ENCODE measurements at places on chromosomes 4 and X.

- peak; percentile 25 for DNase-seq
Measured at GRCh38 chrX:87517571-87518141, at the start of gene KLHL4. KLHL4 (plus strand) TSS chrX:87517802; CDS start chrX:87517894, 92 bp downstream.

GRCh38 chrX:122238801-122239200 is 945.3 kb upstream of the GRIA3 start:
- DNase-seq, result no peak

DNA sequence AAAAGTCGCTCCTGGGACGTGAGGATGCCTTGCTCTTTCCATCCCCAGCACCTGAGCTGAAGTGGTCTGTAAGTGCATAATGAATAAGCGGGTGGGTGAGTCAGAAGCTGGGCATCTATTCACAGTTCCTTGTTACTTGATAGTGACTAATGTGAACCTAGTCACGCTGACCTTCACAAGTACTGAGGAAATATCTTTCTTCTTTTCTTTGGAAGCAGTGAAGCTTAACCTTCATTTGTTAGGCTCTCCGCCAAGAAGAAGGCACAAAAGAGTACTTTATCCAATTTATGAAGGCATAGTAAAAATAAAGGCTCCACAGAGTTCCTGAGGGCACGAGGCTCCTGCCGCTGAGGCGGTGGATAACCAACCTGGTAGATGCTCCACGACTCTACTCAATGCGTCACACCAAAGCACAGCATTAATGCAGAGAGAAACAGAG is 475.7 kb upstream of the SLIT2 start:
- no peak for DNase-seq

GRCh38 chr4:54032558-54033135 is 31.8 kb downstream of the CHIC2 start:
- DNase-seq, result no peak

- DNase-seq, result no peak
Measured at GRCh38 chrX:39674490-39675161, 423.1 kb downstream of the BCOR start.

DNA sequence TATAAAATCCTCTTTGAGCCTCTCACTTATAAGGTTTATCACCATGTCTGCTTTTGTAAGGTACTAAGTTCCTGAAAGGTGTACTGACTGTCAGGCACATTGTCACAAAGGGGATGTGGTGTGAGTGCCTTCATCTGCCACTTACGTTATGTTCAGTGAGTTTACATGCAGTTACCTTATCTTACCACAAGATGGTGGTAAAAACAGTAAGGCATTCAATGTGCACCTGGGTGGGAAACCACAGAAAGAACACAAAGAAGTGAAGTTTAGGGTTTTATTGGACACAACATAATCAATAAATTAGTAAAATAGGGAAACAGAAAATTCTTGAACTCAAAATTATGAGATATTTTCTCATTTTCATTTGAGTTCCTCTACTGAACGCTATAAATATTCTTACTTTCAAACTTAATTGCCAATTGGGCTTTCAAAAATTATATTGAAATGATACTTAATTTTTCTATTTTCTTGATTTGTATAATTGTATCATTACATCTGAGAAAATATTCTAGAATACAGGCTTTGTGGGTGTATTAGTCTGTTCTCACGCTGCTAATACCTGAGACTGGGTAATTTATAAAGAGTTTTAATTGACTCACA is 650.8 kb downstream of the PCDH7 start:
- DNase-seq, result peak; percentile 12

- DNase-seq, result no peak
Measured at GRCh38 chrX:14801136-14801535, 71.7 kb downstream of the FANCB start.

GRCh38 chrX:24491741-24492140 is 26.7 kb downstream of the PDK3 start:
- no peak for DNase-seq

Data from amygdala (tissue), 56 donors.